ENCODE measurements at places on chromosomes 7 and 10. TPM values are rescaled to one million over a fixed set of nuclear protein-coding genes. Genes with fewer than 3 reads are reported as not detected.

Gene MKX
- 0.15 TPM for total RNA-seq

- no peak for DNase-seq
Measured at GRCh38 chr7:99560834-99561736, 2.6 kb downstream of the ZNF655 start.

DNA sequence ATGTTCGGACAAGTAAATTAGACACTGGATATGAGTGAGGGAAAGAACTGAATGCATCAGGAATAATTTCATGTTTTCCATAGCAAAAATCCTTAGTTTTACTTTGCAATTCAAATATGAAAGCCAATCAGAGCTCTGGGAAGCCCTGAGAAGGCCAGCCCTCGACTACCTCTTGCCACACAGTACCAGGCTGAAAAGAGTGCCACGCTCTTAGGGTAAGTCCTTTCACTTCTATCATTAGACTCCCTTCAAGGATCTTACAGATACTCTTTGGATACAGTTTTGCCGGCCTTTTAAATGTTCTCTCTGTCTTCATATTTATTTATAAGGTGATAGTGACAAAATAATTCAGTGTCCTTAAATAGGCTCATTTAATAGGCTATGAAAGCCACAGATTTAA, 1.9 kb downstream of the COBL start:
- no peak for DNase-seq

- DNase-seq: no peak
Measured at GRCh38 chr10:131928248-131929095, 27.7 kb downstream of the PPP2R2D start.

- DNase-seq: no peak
Measured at GRCh38 chr7:121961089-121961867, 88.3 kb downstream of the PTPRZ1 start.

DNA sequence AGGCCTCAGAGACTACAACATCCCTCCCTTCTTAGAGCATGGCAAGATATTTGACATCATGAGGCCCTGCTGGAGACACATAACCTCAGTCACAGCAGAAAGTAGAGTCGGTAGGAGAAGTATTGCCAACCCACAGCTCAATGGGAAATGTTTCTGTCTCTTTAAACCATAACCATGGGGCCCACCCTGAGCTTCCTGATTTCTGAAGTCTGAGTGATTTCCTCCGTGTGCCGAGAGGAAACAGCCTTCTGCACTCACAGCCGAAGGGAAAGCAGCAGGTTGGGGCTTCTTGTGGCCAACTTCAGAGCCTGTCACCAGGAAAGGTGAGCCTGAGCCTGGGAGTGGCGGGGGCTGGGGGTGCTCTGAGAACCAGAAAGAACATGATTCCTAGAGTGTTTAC, at the start of gene GIMAP1:
GIMAP1 (plus strand) TSS at position 246 of the 400 bp plus-strand sequence. CDS start 2,435 bp downstream, outside the sequence.
- DNase-seq: peak; percentile 42

DNA sequence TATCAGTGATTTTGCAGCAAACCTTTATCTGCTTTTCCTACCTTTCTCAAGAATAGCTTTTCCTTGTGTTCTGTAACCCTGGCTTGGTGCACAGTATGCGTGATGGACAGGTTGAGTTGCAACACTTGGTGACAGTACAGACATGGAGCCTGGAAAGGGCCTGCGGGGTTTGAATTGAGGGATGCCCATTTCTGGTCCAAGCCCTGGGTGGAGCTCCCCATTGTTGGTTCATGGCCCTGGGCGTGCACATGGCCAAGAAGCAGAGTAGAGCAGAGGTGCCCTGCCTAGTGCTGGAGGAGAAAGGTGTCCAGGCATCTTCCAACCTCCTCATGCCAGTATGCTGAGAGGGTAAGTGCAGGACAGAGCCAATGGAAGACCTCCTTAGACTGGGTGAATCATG, 106.6 kb upstream of the MKLN1 start:
- DNase-seq: no peak

Gene CACNB2
- total RNA-seq: 55.9 TPM

Gene SMIM30
- 114 TPM for total RNA-seq

- no peak for DNase-seq
Measured at GRCh38 chr10:71434760-71435394, 38.2 kb downstream of the CDH23 start.

DNA sequence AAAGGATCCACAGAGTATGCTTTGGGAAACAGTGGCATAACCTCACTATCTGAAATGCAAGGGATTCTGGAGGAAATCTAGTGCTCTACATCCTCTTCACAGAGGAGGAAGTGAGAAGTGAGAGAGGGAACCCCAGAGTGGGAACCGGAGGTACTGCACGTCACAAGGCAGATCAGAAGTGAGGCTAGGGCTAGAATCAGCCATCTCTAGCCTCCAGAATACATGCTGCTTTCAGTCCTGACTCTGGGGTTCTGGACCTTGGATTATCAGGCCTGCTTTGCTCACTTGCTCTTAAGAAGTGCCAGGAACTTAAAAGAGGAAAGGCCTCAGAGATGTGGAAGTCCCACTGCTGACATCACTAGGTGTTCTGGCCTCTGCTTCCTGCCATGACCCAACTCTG, 25.7 kb downstream of the ZNF503 start:
- DNase-seq: no peak

- no peak for DNase-seq
Measured at GRCh38 chr7:139103057-139103815, 6.3 kb downstream of the ZC3HAV1 start.

DNA sequence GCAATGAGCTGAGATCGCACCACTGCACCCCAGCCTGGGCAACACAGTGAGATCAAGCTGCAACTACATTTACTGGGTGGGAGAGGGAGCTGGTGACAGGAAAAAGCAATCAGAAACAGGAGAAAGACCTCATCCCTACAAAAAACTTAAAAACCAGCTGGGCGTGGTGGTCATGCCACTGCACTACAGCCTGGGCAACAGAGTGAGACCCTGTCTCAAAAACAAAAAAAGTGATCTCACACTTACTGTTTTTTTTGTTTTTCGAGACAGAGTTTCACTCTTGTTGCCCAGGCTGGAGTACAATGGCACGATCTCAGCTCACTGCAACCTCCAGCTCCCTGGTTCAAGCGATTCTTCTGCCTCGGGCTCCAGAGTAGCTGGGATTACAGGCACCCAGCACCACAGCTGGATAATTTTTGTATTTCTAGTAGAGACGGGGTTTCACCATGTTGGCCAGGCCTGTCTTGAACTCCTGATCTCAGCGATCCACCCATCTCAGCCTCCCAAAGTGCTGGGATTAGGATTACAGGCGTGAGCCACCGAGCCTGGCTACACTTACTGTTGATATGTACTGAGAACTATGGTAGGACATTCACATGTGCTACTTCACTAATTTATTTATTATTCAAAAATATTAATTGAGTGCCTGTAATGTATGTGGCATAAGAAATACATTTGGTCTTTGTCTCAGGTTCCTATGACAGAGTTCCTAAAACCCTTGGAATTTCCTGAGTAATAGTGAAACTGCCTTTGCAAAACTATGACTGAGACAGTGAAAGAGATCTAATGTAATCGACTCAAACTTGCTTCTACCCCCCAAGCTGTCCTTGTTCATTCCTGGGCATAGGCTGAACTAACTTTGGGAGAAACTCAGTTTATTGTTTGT, 27.7 kb upstream of the NRBF2 start:
- DNase-seq: no peak

GRCh38 chr10:34273340-34273739, 541.8 kb downstream of the PARD3 start:
- no peak for DNase-seq

GRCh38 chr7:116087984-116088383, 57.4 kb upstream of the TFEC start:
- DNase-seq: no peak

GRCh38 chr7:100675581-100676350, 2.2 kb downstream of the GNB2 start:
- DNase-seq: peak; percentile 91

GRCh38 chr10:91864099-91864498, 45.2 kb downstream of the FGFBP3 start:
- no peak for DNase-seq

DNA sequence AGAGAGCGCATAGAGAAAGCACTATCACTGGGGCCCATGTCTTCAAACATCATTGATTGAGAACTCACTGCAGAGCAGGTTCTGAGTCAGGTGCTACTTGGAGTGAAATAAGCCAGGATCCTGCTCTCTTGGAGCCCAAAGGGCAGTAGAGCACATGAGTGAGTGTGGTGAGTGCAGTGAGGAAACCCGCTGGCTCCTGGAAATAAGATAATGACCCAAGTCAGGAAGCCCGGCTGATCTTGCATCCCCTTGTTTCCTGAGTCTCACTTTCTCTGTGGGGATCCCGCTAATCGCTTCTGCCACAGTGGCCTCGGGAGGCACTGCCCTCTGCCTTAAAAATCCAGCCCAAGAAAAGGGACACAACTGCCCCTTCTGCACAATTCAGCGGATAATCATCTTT, 7.1 kb upstream of the FAM107B start:
- DNase-seq: no peak

Gene UFSP1
- 1.9 TPM for total RNA-seq

DNA sequence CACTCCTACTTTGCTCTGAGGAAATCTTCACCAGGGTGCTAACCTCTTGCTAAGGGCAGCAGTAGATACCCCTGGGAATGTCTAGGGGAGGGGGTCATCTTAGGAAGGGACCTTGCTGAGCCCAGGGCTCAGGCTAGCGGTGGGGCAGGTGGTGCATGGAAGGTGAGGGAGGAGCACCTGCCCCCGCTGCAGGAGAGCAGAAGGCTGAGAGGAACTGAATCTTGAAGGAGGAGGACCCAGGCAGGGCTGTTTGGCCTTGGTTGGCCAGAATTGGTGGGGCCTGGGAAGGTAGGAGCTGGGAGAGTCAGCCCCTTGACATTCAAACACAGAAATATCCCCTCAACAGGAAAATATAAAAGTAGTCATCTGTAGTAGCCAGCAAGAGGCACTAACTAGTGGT, 7.0 kb downstream of the CALHM3 start:
- no peak for DNase-seq

- DNase-seq: no peak
Measured at GRCh38 chr10:111107846-111108245, 31.0 kb downstream of the ADRA2A start.

DNA sequence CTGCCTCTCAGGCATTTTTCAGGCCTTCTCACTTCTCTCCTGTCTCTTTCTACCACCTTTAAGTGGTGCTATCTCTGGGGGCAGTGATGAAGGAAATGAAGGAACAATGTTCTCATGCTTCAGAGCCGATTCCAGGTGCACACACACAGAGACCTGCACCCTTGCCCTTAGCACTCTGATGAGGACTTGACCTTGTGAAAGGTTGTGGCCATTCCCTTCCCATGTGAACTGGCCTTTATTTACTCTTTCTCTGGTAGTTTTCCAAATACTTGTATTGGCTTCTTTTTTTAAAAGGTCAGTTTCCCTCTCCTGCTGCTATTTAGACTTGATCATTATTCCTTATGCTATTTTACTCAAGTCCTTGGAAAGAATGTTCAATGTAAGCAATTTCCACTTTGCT, 188.6 kb downstream of the MDFIC start:
- DNase-seq: no peak

GRCh38 chr10:80196270-80196949, 8.9 kb downstream of the ANXA11 start:
- peak; percentile 55 for DNase-seq

DNA sequence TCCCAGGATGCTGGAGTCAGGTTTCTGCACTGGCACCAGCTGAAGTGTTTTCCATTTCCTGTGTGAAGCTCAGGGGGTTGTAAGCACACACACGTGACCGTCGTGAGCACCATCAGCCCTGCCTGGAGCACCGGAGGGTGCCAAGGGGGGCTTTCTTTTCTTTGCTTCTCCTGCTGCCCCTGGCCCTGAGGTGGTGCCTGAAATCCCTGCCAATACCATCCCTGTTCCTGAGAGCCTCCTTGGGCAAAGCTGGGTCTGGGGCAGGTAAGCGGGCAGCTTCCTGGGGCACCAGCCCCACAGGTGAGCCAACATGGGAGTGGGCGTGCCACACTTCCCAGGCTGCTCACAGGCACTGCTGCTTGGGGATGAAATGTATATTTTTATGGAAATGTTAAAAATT, 593.6 kb downstream of the DNAJB6 start:
- DNase-seq: no peak

GRCh38 chr7:101589976-101590662, 39.0 kb downstream of the MYL10 start:
- no peak for DNase-seq

GRCh38 chr7:25870574-25870973, 281.4 kb upstream of the NFE2L3 start:
- no peak for DNase-seq

Gene SMKR1
- not detected for total RNA-seq

- DNase-seq: no peak
Measured at GRCh38 chr10:17225808-17226207, 2.2 kb upstream of the VIM start.

DNA sequence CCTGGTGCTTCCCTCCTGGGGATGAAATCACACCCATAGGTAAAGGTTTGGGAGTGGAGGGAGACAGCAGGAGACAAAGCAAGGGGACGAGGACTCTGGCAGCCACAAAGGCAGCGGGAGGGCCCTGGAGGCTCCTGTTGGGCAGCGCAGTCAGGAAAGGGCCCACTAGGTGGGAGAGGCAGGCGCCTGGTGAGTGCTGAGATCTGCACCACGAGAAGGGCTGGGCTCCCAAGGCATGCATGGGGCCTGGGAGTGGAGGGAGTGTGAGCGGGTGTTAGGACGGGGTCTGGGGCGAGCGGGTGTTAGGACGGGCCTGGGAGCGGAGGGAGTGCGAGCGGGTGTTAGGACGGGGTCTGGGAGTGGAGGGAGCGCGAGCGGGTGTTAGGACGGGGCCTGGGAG, 13.0 kb downstream of the GET4 start:
- DNase-seq: peak; percentile 8

DNA sequence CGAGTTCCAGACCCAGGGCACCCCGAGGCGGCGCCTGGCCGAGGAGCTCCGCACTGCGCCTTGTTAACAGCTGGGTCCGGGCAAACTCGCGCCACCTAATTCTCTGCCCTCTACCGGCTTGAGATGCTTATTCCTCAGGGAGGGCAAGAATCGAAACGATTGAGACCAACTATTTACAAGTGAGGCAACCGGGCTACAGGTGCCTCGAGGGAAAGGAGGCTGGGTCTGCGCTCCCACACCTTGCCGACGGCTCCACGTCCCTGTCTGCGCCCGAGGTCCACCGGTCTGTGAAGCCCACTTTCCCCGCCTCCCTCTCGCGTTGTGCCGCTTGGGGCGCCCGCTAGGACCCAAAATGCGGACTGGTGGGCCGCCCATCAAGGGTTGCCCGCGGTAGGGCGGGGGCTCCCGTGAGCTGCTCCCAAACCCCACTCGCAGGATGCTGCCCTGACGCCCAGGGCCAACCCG, 527 bp downstream of the AKR1B1 start:
- peak; percentile 64 for DNase-seq

Gene WASHC2C
- 33.3 TPM for total RNA-seq

- DNase-seq: no peak
Measured at GRCh38 chr10:128063736-128064107, 62.5 kb downstream of the MKI67 start.

Data from left ventricle myocardium superior (tissue), 1 donor.